ENCODE measurements at places on chromosomes 2 and 18.

DNA sequence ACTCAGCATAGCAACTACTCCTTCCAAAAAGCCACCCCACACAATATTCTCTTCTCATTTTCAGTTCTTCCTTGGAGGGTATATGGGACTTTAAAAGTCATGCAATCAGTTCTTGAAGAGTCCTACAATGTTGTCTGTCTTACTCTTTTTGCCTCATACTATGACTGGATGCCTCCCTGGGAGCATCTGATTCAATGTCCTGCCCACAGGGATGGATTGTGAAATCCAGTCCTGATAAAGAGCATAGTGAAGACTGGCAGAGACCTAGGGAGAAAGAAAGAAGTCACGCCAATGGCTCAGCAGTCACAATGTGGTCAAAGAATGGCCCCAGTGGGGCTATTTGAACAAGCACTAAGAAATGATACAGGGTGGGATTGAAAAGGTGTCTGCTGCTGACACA lies 155.1 kb upstream of the SERPINE2 start:
- no peak for DNase-seq

GRCh38 chr2:10228611-10229365 lies 73.9 kb upstream of the HPCAL1 start:
- DNase-seq: no peak

- DNase-seq: no peak
These were observed 127.0 kb downstream of the CCBE1 start for GRCh38 chr18:59570101-59570775.

GRCh38 chr2:180980943-180981911 lies 822 bp downstream of the UBE2E3 start:
- no peak for DNase-seq

GRCh38 chr18:34709104-34709503 lies 994 bp upstream of the DTNA start:
- no peak for DNase-seq

DNA sequence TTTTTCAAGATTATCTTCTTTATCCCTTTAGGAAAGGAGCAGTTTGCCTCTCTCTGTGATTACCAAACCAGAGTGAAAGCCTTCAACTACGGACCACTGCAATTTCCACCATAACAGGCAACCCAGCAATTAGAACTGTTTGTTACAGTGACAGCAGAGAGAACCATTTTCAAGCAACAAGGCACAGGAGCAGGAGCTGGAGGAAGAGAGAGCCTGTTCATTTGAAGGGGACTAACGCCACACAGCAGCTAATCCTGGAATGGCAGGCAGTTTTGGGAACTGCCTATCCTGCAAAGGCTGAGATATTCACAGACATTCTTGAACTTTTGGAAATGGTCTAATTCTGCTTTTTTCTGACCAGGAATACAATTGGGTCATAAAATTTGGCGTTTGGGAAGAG lies 1541.9 kb upstream of the PIK3C3 start:
- DNase-seq: no peak

DNA sequence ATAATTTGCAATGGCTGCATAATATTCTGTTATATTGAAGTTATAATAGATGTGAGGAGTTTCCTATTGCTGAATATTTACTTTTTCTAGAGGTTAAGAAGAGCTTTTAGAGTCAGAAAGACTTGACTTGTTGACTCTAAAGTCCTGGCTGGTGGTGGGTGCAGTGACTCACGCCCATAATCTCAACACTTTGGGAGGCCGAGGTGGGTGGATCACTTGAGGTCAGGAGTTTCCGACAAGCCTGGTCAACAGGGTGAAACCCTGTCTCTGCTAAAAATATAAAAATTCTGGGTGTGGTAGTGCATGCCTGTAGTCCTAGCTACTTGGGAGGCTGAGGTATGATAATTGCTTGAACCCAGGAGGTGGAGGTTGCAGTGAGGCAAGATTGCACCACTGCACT lies 33.9 kb upstream of the ATIC start:
- DNase-seq: no peak

- DNase-seq: no peak
These were observed 271.5 kb upstream of the SIX2 start for GRCh38 chr2:45280794-45281193.

DNA sequence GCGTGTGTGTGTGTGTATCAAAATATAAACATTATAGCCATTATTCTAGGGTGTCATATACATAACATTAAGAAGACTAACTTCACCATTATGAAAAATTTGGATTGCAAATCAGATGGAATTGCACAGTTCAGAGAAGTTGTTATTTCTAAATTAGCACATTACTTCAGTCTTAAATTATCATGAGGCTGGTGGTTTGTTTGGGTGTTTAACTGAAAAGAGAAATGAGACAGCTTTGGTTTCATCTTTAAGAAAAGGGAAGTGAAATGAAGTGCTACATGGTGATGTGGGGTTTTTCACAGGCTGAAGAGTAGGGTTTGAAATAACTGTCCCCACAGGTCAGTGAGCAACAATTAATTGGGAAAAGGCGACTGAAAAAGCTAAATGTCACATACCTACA lies 161.2 kb upstream of the XIRP2 start:
- DNase-seq: no peak

DNA sequence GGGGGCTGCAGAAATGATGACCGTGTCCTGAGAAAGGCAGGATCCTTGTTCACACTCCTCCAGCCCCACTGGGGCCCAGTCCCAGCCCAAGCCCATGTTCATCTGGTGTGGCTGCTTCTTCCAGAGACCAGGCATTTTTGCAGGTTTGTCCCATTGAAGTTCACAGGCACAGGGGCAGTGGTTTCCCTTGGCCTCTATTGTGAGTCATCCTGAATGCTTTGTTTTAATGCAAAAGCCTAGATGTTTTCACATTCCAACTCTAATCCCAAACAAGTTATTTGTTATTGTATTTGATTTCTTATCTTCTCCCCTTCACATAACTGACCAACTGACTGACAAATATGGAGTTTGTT lies 426.4 kb upstream of the ID2 start:
- no peak for DNase-seq

DNA sequence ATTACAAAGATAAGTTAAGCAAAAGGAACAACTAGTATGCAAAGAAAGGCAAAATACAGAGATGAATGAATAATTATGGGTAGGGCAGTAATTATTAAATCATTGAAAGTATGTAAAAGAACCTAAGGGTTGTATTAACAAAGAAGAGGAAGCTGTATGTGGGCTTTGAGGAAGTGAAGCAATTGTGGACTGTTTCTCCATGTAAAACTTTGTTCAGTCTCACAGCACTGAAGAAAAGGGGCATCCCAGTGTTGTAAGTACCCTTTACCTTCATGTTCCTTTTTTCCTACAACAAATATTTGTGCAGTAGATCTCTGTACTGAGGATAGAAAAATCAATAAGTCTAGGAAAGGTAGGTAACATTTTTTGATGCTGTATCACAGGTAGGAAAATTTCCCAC lies 388.7 kb upstream of the NRP2 start:
- DNase-seq: no peak

- DNase-seq: no peak
These were observed 47.1 kb downstream of the ANKMY1 start for GRCh38 chr2:240510513-240511210.

DNA sequence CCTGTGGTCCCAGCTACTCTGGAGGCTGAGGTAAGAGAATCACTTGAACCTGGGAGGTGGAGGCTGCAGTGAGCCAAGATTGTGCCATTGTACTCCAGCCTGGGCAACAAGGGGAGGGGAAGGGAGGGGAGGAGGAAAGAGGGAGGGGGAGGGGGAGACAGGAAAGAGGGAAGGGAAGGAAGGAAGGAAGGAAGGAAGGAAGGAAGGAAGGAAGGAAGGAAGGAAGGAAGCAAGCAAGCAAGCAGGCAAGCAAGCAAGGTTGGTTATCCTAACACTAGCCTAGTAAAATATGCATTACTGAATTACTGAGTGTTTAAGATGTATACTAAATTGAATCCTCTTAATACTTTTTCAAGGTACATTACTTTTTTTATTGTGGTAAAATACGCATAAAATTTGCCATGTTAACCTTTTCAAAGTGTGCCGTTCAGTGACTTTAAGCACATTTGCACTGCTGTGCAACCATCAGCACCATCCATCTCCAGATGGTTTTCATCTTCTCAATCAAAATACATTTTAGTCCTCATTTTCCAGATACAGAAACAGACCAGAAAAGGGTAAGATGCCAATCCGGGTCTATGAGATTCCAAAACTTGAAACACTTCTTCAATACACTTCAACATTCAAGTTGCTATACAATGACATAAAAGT lies 28.9 kb downstream of the NCKAP1 start:
- no peak for DNase-seq

- no peak for DNase-seq
These were observed 66.1 kb downstream of the LRRFIP1 start for GRCh38 chr2:237693291-237693994.

GRCh38 chr18:2192562-2192961 lies 378.7 kb downstream of the METTL4 start:
- no peak for DNase-seq

- DNase-seq: no peak
These were observed 87.7 kb downstream of the DGKD start for GRCh38 chr2:233442028-233442310.

DNA sequence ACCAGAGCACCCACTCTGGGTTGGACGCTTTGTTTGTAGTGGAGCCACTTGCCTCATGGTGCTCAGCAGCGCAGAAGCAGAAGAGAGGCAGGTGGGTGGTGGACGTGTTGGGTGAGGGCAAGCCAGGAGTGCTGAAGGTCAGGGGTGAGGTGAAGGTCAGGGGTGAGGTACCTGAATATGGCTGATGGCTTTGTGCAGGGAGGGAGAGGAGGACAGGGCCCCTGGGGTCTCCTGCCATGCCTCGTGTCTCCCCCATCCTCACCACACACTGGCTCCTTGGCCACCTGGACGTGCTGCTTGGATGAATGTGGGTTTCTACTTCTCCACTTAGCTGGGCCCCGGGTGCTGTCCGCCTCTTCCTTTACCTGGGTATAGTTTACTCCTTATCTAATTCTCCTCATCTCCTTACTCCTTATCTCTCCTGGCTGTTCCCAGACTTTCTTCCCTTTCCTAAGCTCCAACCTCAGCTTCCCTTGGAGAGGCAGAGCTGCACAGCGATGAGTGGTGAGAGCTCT lies 68.1 kb downstream of the DYSF start:
- DNase-seq: no peak

DNA sequence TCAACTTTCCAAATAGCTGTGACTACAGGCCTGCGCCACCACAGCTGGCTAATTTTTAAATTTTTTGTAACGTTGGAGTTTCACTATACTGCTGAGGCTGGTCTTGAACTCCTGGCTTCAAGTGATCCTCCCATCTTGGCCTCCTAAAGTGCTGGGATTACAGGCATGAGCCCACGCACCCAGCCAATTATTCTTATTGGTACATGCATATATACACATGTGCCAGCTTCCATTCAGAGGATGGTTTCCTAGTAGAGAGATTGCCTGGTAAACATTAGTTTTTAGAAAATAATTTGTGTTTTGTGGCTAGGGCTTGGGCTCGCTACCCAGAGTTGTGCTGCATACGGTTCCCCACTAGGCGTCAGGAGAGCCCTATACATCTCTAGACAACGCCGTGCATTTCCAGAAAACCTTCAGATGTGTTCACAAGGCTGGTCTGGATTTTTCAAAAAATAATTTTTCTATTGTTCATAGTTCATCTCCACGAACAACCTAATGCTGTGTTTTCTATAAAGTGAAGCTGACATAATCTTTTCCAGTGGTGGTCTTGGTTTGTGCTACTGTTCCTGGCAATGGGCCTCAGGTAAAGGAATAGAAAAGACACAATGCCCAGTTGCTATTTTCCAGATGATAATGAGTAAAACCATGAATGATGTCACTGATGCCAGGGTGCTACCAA lies 14.6 kb upstream of the AFG3L2 start:
- DNase-seq: peak; percentile 27

DNA sequence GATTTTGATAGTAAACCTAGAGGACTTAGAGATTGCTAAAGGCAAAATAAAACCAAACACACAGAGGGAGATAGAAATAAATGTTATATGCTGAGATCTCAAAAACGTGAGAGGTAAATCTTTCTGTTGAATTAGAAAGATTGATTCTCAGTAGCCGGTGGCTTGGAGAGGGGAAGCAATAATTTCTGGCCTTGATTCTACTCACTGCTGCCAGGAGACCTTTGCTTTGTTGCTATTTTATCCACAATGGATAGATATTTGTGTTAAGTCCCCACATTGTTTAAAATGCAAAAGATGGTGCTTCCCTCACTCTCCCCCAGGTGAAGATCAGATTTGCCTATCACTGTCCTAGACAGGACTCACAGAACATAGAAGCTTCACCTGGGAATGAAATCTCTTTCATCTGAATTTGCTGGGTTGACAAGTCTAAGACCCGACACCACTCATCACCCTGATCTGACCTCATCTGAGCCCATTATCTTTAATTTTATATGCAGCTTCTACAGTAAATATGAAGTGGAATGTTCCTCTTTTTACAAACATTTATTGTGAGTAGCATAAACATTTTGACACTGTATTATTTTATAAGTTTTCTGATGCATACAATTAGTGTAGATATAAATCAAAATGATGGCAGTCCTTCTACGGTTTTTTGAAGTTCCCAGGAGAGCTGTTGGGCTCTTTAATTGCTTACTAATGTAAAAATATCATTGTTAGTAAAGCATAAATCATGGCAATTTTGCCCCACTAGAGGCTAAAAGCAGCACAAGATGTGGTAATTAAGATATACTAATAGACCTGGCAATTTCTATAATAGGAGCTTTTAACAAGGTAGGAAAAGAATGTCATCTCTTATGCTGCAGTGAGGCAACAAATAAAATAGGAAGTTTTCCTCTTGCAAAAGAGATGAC lies 149.7 kb downstream of the DCC start:
- no peak for DNase-seq

DNA sequence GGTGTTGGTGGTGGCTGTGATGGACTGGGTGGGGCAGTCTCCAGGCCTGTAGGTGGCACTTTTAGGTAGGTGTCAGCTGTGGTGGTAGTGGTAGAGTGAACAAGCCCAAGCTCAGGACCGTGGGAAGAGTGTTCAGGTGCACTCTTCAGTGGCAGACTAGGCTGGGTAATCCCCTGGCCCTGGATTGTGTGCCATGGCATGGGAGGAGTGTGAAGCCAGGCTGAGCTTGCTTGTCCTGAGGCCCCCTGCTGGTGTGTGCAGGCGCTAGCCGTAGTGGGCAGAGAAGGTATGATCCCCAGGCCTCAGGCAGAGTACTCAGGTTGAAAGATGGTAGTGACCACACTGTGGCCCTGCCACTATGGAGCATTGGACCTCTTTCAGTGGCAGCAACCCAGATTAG lies 850.3 kb downstream of the DSC3 start:
- no peak for DNase-seq

DNA sequence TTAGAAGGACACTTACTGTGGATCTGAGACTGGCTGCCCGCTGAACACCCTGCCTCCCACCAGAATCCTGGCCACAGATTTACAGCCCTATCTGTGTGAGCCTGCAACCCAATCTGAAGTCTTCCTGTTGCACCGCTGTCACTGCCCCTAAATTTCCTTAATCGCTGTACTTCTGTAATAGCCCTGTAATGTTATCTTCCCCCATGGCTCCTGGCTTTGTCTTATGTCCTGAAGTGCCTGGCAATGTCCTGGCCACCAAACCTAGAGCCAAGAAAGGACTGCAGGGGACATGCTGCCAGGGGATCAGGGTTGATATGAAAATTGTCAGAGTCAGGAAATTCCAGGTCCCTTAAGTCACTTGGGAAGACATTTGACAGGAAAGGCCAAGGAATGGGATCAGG lies 52.7 kb downstream of the FHOD3 start:
- DNase-seq: no peak

GRCh38 chr2:71807581-71808451 lies 339.8 kb downstream of the CYP26B1 start:
- DNase-seq: no peak

Measured in NCI-H1048 (cell line).